ENCODE measurements at places on chromosomes 3 and 15.

- DNase-seq, result no peak
These were observed 9.4 kb downstream of the DCUN1D1 start for GRCh38 chr3:182970811-182971418.

DNA sequence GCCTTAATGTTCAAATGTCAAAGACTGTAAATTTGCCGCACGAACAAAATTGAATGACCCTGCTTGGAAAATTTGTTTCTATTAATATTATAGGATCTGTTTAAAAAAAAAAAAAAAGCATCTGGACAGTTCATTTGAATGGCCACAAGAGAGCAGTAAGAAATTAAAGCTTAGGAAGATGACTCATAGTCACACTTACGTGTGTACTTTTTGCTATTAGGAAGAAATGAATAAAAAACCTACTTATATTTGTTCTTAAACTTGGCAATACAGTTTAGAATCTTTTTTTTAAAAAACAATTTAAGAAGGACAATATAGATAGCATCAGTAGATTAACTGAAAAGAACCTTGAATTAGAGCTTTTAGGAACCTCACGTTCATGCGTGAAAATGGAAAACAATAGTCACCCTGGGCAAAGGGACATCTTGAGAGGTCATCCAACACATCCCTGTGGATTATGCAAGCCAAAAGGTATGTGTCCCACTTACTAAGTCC, 621.8 kb downstream of the MECOM start:
- DNase-seq, result peak; percentile 34

DNA sequence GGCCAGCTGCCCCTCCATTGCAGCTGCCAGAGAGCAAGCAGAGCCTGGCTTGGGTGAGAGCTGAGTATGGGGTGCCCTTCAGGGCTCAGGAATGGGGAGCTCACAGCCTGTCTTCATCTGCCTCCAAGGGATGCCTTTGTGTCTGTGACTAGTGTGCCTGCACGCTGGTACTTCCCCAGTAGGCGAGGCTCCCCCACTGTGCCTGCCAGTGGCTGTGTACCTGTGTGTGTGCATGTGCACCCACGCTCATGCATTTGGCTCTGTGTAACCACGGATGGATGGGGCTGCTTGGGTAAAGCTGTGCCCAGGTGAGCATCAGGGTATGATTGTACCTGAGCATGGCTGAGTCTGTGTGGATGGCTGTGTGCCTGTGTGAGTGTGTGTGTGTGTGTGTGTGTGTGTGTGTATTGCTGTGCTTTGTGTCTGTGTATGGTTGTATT, 2.3 kb upstream of the GRM2 start:
- no peak for DNase-seq

- no peak for DNase-seq
These were observed 83.0 kb upstream of the PTX3 start for GRCh38 chr3:157353652-157354051.

GRCh38 chr3:78978037-78978436, 789.8 kb downstream of the ROBO1 start:
- DNase-seq, result no peak

DNA sequence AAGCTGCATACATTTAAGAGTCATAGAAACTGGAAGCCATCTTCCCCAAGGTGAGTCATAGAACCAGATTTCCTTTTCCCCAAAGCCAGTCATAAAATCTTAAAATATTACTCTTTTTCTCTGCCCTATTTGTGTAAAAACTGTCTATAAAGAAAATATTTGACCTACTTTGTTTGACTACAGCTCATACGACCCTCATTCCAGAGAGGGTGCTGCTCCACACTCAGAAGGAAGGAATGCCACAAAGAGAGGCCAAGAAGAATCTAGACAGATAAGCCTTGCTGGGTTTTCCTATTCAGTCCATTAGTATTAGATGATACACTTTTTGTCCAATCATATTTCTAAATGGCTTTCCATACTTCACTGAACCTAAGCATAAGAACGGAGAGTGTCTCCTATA, 671.6 kb upstream of the SGO1 start:
- no peak for DNase-seq

GRCh38 chr15:75138016-75138999, 63.4 kb upstream of the C15orf39 start:
- no peak for DNase-seq

DNA sequence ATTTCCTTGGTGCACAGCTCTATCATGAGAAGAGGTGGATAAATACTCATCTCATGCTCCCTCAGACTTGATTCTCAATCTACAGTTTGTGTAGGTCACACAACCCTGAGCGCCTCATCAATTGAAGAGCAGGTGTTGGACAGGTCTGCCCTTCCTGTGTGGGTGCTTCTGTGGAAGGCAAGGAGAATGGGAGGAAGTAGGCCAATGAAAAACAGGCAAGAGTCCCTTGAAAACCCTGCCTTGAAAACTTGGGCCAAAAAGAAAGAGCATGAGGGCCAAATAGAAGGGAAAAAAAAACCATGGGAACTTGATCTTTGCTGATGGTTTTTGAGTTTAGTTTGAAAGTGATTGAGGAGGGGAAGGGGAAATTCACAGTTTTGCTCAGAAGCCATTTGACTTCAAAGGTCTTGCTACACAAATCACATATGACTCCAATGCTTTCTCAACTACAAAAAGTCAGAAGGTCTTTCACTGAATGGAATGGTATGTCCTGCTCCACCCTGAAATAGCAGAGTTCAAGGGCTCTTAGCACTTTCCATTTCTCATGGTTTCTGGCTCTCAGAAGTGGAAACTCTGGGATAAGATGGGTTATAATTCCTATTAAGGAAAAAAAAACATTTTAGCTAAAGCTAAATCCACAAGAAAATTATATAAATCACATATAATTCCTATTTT, 37.2 kb upstream of the TM4SF1 start:
- peak; percentile 32 for DNase-seq

GRCh38 chr3:142837526-142837925, 51.4 kb downstream of the PCOLCE2 start:
- no peak for DNase-seq

- no peak for DNase-seq
These were observed 287.5 kb downstream of the ULK4 start for GRCh38 chr3:41674449-41674848.

DNA sequence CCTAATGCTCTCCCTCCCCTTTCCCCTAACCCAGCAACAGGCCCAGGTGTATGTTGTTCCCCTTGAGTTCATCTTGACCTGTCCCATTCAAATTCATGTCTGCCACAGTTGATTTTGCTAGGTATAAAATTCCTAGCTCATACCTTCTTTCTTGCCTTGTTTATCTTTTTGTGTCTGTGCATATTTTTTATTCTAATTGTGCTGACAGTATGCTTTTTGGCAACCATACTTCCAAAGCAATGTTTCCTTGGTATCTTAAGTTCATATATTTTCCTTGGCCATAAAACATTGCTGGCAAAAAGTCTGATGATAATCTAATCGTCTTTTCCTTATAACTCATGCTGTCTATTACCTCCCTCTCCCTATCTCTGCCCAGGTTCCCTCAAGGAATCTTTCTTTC, 15.5 kb downstream of the LNP1 start:
- DNase-seq, result no peak

DNA sequence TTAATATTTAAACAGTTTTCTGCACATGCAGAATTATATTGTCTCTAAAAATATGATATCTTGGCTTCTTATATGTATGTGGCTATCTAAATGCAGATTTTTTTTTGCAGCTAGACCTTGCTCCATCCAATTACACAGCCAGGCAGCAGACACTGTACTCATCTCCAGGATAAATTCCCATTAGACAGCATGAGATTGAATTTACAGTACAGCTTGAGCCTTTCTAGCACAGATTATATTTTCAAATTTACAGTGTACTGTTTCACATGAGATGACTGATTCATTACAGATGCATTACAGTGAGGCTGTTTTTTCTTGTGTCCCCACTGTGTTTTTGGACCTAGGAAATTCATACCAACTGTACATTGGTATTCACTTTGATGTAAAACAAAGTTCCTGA, 134.9 kb downstream of the OTOL1 start:
- no peak for DNase-seq

GRCh38 chr3:193910886-193911738, 224.8 kb upstream of the HES1 start:
- no peak for DNase-seq

- no peak for DNase-seq
These were observed 6.9 kb downstream of the GALNT15 start for GRCh38 chr3:16181361-16181760.

GRCh38 chr3:192128060-192128459, 599.3 kb downstream of the FGF12 start:
- DNase-seq, result no peak

GRCh38 chr15:64763462-64763861, 11.9 kb downstream of the RBPMS2 start:
- no peak for DNase-seq

DNA sequence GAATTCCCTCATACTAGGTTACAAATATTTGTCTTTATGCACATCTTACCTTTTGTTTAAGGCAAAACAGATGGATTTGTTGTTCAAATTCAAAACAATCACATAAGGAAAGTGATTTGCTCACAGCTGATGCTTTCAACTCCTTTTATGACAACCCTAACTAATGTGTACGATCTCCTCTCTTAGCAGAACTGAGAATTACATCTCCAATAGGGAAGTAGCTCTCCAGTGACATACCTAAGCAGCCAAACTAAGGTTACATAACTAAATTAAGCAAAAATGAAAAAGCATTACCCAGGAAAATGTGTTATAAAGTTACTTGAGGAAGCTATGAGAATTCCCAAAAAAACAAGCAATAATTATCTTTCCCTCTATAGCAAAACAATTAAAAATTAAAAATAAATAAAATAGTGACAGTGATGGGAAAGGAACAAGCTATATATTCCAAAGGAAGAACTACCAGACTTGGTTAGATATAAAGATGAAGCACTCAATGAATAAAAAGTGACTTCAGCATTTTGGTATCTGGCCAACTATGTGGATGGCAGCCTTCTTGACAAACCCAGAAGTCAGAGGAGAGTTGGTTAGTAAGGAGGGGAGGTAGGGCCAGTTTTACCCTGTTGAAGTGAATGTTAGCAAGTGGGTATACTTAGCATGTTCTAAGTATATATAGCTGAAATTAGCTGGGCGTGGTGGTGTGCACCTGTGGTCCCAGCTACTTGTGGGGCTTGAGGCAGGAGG, 32.4 kb downstream of the PEAK1 start:
- DNase-seq, result peak; percentile 18

DNA sequence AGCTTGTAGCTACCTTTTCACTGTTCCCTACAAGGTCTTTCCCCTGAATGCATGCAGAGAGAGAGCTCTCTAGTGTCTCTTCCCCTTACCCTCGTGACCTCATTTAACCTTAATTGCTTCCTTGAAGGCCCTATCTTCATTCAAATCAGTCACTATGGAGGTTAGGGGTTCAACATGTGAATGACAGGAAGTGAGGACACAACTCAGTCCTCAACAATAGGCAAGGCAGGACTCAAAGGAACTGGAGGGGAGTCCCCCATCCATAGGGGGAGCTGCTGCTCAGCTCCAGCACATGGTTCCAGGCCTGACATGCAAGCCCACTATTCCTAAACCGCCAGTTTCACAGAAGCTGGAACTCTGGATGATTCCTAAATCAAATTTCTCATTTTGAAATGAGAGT, 33.8 kb upstream of the GYG1 start:
- DNase-seq, result no peak

DNA sequence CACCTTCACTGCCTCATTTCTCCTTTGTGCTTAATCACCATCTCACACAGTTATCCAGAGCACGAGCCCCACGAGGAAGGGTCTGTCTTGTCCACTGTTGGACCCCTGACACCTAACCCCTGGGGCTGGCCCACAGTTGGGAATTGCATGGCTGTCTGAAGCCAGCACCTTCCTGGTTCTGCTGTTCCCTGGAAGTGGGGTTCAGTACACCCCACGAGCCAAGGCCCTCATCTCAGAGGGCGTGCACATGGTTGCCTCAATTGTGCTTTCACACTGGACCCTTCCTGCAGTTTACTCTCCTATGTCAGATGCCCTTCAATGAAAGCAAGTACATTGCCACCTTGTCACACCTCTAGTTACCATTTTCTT, 30.7 kb downstream of the BTD start:
- no peak for DNase-seq

DNA sequence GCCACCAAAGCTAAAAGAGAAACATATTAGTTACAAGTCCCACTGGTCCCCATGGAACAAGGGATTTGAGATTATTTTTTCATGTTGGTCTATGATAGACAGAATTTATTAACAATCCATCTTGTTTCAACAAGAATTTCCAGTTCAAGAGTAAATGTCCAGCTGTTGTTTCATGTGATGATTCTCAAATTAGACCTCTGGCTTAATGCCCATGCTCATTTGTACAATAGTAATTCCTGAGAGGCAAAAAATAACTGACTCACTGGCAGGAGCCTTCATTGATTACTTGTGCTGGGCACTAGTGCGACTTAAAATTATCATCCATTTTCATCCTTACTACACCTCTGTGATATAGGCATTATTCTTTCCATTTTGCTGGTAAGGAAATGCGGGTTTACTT, 171.3 kb downstream of the ITPR1 start:
- DNase-seq, result no peak

DNA sequence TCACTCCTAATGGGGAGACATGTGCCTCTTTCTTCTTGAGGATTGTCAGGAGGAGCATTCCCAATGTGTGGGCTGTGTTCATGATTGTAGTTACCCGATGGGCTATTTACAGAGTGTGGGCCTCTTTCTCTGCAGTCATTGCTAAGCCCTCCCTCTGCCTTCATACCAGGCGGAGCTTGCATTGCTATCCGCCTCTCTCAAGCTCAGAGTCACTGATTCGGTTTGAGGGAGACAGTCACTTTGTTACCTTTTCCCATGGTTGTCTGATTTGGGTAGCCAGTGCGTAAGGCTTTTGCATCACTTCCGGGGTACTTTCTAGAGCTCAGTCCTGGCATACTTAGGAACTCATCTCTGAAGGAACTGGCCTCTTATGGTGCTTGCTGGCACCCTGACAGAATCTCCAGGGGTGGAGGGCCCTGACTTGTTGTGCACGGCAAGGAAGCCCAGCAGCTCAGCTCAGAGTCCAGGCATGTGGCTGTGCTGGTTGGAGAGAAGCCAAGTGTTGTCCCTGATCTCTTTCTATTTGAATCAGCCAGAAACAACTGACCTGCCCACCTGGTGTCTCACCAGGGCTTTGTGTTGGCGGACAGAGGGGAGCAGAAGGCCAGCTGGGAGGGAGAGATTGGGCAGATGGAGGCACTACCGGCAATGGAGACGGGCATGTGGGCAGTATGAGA, 79.8 kb downstream of the EPHB1 start:
- peak; percentile 23 for DNase-seq

GRCh38 chr3:196274585-196274984, 12.9 kb downstream of the PCYT1A start:
- DNase-seq, result no peak

- DNase-seq, result no peak
These were observed 30.5 kb upstream of the APH1B start for GRCh38 chr15:63246691-63247469.

GRCh38 chr15:79051029-79051428, 39.6 kb downstream of the RASGRF1 start:
- no peak for DNase-seq

GRCh38 chr3:76096836-76097588, 311.7 kb upstream of the ZNF717 start:
- no peak for DNase-seq

GRCh38 chr3:25025236-25025635, 402.8 kb upstream of the RARB start:
- DNase-seq, result no peak
